IMR-90 (cell line): ENCODE measurements at places on chromosomes 12 and 14. TPM values are rescaled to one million over a fixed set of nuclear protein-coding genes. Genes with fewer than 3 reads are reported as not detected.

DNA sequence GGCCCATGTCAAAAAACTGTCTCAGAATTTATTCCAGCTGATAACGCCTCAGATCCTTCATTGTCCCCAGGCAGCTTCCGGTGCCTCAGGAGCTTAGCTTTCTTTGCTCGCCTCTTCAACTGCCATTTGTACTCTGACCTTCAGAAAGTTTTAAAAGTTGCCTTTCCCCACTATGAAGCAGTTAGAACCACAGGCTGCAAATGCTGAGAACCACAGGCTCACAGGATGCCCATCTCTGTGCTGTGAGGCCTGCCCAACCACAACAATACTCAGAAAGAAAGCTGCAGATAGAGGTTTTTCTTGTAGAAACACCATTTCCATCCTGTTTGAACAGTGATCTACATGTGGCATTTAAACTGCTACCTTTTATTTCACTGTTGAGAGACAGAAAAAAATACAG, 131.1 kb downstream of the PRKCH start:
- no peak for DNase-seq

DNA sequence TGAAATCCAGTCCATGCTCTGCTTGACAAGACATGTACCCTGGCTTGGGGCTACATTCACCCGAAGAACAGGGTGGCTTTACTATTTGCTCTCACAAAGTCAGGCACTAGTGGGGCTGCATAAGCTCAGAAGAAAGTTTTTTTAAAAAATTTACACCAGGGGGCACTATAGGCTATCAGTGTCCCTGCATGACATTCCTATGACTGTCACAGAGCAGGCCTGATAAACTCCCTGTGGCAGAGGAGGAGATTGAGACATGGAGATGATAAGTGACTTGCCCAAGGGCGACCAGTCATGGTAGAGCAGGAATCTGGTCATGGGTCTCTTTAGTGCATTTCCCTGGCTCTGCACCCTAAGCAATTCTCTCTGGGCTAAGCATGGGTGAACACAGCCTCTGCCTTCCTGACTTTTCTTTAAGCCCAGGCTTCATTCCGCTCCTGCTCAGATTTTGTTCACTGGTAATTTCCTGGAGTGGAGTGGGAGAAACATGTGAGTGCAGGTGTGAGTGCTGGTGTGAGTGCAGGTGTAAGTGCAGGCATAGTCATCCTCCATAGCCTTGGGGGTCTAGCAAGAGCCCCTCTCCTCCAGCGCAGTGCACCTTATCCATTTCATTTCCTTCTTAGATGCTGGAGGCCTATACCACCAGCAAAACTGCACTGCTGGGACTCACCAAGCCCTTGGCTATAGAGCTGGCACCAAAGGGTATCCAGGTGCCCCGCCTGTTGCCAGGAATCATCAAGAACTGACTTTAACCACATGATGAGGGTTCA, 91.6 kb downstream of the DHRS2 start:
- peak; percentile 26 for DNase-seq

GRCh38 chr12:65561798-65562382, 262.4 kb upstream of the HMGA2 start:
- DNase-seq, result peak; percentile 93

DHH gene
- total RNA-seq, result under 0.01 TPM in 2 replicates

GRCh38 chr14:89866458-89866857, 88.1 kb downstream of the EFCAB11 start:
- DNase-seq, result no peak

- DNase-seq, result peak; percentile 89
Measured at GRCh38 chr12:83016218-83016835, 329.6 kb downstream of the TMTC2 start.

DNA sequence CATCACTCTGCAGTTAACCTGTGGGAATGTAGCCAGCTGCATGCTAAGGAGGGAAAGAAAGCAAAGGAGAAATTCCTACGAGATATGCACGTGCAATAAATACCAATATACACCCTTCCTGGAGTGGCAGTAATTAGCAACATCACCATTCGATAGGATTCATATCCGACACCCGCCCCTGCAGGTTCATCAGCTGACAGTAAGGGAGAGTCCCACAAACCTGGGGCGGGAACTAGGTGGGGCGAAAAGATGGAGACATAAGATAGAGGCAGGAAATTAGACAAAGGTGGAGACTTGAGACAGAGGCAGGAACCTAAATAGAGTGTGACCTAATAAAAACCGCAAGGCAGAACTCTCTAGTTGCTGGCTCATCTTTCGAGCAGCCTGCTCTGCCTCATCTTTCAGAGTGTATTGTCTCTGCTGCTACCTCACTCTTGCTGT, 51.6 kb downstream of the PLEKHG3 start:
- DNase-seq, result peak; percentile 21

SOAT2 gene
- under 0.01 and 0.18 TPM in 2 replicates for total RNA-seq

TMEM229B gene
- total RNA-seq, result under 0.01 TPM in 1 of 2 replicates, not detected in the other

DNA sequence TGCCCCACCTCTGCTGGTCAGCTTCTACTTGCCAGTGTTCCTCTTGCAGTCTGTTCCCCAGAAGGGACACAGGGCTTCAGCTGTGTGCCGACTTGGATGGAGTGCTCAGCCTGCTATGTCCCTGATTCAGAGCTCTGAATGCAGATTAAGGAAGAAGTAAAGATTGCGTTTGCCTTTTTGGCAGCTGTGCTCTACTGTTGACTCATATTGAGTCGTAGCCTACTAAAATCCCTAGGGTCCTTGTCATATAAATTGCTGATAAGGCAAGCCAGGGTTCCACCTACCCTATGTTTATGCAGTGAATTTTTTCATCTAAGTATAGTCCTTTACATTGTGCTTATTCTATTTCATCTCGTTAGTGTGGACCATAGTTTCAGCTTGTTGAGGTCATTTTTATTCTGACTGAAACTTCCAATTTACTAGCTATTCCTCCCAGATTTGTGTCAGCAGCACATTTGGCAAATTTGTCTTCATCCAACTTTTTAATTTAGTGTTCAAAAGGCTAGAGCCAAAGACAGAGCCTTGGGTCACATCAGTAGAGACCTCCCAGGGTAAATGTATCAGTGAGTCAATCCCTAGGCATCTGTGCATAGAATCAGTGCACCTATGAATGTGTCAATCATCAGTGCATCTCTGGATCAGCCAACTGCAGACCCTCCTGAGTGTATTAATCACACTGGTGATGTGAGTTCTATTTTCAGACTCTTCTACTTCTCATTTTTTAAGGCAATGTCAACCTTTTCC, 31.9 kb downstream of the CACNA1C start:
- DNase-seq, result peak; percentile 89

ETNK1 gene
- total RNA-seq, result 33.3 and 35.3 TPM in 2 replicates

FLRT2 gene
- total RNA-seq, result 11.1 and 13.1 TPM in 2 replicates

JPH4 gene
- not detected in 2 replicates for total RNA-seq

GRCh38 chr12:76080017-76080728, 4.3 kb downstream of the NAP1L1 start:
- peak; percentile 74 for DNase-seq

IL26 gene
- not detected in 2 replicates for total RNA-seq

DNA sequence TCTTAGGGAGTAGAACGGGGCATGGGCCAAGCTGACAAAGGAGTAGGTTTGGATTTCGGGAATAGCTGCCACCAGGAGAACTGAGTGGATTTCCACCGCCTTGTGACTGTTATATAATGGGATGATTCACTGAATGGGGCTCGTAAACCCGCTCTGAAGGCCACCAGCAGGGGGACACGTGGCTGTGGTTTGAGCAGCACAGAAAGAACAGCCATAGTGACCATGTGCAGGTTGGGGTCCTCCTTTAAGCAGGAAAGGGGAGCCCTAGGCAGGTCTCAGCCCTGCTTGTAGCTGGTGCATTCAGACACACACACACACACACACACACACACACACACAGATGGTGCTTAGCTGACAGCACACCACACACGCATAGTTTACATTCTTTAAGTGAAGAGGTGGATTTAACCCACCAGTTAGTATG, 8.6 kb upstream of the ASB2 start:
- peak; percentile 91 for DNase-seq

OR4E1 gene
- total RNA-seq, result not detected in 2 replicates

DNA sequence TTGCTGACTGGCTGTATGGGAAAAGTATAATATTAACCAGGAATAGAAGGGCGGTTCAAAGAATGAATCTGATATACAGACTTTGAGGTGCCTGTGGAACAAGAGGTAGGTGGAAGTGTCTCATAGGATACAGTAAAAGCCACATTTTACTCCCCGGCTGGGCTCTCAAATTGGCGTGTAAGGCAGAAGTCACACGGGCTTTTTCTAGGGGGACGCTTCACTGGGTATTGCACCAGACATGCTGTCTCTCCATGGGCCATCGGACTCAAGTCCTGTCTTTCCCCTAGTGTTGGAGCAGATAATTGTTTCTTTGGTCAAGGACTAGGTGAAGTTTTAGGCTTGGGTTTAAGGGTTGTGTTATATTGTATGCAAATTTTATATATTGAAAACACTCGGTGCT, 9.1 kb downstream of the TMCC3 start:
- no peak for DNase-seq

GRCh38 chr12:119593578-119594398, at the start of gene TMEM233:
Gene TMEM233 (plus strand): TSS chr12:119593774. CDS start chr12:119593849, 75 bp downstream.
- DNase-seq, result no peak

RFX4 gene
- not detected in 2 replicates for total RNA-seq

- no peak for DNase-seq
Measured at GRCh38 chr14:101673873-101674272, 87.6 kb upstream of the PPP2R5C start.

DNA sequence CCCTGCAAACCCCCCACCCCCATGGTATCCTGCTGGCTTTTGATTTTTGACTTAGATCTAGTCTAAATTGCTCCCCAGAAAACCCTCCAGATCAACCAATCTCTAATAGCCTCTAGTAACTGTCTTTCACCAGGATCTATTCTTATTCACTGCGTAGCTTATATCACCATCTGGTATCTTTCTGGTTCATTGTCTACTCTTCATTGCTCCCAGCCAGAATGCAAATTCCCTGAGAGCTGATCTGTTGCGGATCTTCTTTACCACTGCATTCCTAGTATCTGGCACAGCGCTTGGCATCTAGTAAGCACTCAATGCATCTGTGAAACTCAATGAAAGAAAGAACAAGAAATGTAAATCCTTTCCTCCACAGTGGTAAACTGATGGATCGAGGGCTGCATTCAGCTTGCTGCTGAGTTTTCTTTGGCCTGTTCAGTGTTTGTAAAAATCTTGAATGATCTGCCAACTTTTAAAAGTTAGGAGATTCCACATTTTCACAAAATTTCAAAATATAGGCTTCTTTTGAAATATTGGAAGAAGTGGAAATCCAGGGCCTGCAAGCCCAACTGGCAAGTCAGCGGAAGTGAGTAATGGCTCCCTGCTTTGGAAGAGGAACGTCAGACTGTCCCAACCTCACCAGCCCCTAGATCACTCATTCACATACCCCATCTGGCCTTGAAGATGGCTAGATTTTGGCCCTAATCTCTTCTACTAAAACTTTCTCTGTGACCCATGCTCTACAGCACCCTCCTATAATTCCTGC, 274.2 kb downstream of the SSPN start:
- no peak for DNase-seq

- no peak for DNase-seq
Measured at GRCh38 chr14:97602438-97603117, 805.4 kb downstream of the VRK1 start.

GRCh38 chr12:53338916-53339315, 2.8 kb upstream of the SP7 start:
- no peak for DNase-seq

DNA sequence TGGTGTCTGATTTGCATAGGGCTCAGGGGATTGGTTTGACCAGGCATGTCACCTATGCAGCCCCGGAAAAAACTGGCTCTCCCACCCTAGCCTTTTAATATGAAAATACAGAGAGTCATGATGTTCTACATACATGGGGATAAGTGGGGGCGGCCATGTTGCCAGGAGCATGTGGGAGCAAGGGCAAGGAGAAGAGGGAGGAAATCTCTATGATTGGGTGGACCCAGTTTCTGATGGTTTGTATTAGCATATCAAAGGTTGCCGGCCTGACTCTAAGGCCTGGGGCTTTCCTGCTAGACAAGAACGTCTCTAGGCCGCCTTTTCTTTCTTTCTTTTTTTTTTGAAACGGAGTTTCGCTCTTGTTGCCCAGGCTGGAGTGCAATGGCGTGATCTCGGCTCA, 123.4 kb upstream of the CPSF6 start:
- no peak for DNase-seq

- DNase-seq, result no peak
Measured at GRCh38 chr14:23159532-23159931, 23.9 kb downstream of the SLC7A8 start.

DNA sequence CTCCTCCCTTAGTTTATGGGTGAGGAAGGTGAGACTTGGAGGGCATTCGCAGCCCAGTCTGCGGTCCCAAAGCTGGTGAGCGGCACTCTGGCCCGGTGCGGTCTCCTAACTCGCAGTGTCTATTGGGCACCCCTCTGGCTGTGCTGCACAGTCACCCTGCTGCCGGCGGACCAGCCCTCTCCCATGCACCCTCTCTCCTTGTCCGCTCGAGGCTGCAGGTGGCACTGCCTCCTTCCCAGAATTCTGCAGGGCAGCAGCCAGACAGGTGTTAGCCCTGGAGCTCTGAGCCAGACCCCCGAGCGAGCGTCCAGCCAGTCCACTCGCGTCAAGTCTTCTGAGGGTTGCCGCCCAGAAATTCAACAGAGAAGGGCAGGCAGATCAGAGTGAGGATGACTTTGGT, 56.8 kb upstream of the DYNC1H1 start:
- no peak for DNase-seq

CHFR gene
- 11.4 and 13.4 TPM in 2 replicates for total RNA-seq

EFS gene
- total RNA-seq, result 2.2 and 2.5 TPM in 2 replicates

DNA sequence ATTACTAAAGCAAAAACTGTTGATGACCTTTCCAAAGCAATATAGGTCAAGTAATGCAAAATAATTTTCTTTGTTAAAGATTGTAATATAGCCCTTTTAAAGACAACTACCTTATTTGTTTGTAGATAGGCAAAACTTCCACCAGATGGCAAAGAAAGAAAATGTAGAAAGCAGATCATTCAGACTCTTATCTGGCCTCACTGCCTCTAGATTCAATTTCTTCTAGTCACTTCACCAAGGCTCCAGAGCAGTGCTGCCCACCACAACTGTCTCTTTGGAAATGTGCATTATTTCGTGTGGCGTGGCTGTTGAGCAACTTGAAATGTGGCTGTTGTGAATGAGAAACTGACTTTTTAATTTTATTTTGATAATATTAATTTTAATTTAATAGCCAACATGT, 127.1 kb downstream of the ITPR2 start:
- no peak for DNase-seq

GRCh38 chr14:49992448-49992847, 99.6 kb downstream of the ARF6 start:
- DNase-seq, result no peak

TCL1B gene
- not detected in 2 replicates for total RNA-seq

GRCh38 chr14:23694949-23695663, 58.9 kb downstream of the DHRS2 start:
- no peak for DNase-seq

GRCh38 chr14:87613881-87614280, 379.1 kb downstream of the GALC start:
- DNase-seq, result no peak

ACRBP gene
- total RNA-seq, result not detected in 2 replicates

- DNase-seq, result no peak
Measured at GRCh38 chr12:1878214-1878613, 40.2 kb downstream of the CACNA2D4 start.

DNA sequence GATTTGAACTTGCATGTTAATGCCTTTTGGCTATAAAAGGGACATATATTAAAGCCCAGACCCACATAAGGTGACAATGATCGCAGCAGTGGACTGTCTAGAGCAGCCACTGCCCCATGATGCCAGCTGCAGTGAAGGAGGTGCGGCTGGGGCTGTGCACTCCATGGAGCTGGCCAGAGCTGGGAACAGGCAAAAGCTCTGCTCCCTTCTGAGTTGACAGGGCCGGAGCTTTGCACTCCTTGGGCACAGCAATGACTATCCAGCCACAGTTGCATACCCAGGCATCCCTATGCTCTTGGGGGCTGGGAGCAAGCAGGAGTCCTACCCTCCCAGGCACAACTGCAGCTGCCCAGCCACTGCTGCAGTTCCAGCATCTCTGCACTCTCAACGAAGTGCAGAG, 50.2 kb downstream of the EGLN3 start:
- DNase-seq, result no peak
